ENCODE measurements at places on chromosomes 1 and 21. TPM values are rescaled to one million over a fixed set of nuclear protein-coding genes. Genes with fewer than 3 reads are reported as not detected.

GRCh38 chr1:151916726-151917370, 7.5 kb upstream of the THEM4 start:
- H3K4me3 ChIP-seq: no peak overlapping the region
- no peaks in the 10 kb centered on the region for H3K36me3 ChIP-seq
- peaks cover 21% of the 10 kb centered on the region for H3K27me3 ChIP-seq
- no peak for DNase-seq
- no peaks in the 10 kb centered on the region for H3K4me1 ChIP-seq

HPDL gene
- total RNA-seq: 1.0 TPM

- no peak overlapping the region for H3K27ac ChIP-seq
- peaks cover 20% of the 10 kb centered on the region for H3K36me3 ChIP-seq
- DNase-seq: no peak
Measured at GRCh38 chr21:43020177-43020576, 45.8 kb downstream of the PKNOX1 start.

DNA sequence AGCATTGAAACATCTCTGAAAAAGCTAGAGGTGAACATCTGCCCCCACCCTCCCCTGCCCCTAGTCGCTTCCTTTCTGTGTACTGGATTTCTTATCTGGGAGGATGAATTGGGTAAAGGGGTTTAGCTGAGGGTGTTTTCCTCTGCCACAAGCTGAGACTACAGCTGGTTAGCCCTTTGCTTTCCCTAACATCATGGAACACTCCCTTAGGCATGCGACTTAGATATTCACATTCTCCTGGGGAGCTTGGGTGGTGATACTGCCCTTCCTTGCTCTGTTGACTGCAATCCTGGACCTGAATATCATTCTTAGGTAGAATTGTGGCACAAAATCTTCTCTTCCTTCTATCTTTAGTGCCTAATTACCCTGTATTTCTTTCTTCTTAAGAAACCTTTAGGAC, 117.4 kb upstream of the KIAA0040 start:
- H3K27me3 ChIP-seq: peaks cover 18% of the 10 kb centered on the region
